T follicular helper cell (primary cell): ENCODE measurements at places on chromosomes 6 and 20.

- no peak for DNase-seq
Measured at GRCh38 chr6:160775792-160776580, 73.9 kb downstream of the PLG start.

- DNase-seq, result no peak
Measured at GRCh38 chr6:66866801-66867200, 1159.8 kb upstream of the EYS start.

GRCh38 chr6:44533421-44533820 lies 145.9 kb downstream of the CDC5L start:
- no peak for DNase-seq

DNA sequence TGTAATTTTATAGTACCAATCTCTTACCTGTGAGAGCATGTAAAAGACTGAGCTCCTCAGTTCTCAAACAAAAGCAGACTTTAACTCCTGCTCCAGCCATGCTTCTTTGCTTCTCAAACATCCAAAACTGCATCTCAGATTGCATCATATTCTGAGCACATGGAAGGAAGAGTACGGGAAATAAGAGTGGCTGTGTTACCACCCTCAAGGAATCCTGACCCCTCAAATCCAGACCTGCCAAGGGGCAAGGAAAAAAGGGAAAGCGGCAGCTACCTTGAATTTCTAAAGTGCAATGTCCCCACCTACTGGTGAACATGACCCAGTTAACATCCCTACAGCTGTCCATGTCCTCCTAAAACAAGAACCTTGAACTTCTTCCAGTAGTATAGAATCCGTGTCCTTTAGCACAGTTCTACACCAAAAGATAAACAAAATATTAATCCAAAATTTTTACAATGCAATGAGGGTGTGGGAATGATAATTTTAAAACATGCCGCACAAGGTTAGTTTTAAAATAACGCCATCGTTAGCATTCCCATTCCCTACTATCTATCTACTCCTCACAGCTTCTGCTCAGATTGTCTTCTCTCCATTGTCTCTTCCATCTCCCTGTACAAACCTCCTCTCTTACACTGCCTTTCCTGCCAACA lies 34.1 kb upstream of the HLA-DQB1 start:
- DNase-seq, result no peak

DNA sequence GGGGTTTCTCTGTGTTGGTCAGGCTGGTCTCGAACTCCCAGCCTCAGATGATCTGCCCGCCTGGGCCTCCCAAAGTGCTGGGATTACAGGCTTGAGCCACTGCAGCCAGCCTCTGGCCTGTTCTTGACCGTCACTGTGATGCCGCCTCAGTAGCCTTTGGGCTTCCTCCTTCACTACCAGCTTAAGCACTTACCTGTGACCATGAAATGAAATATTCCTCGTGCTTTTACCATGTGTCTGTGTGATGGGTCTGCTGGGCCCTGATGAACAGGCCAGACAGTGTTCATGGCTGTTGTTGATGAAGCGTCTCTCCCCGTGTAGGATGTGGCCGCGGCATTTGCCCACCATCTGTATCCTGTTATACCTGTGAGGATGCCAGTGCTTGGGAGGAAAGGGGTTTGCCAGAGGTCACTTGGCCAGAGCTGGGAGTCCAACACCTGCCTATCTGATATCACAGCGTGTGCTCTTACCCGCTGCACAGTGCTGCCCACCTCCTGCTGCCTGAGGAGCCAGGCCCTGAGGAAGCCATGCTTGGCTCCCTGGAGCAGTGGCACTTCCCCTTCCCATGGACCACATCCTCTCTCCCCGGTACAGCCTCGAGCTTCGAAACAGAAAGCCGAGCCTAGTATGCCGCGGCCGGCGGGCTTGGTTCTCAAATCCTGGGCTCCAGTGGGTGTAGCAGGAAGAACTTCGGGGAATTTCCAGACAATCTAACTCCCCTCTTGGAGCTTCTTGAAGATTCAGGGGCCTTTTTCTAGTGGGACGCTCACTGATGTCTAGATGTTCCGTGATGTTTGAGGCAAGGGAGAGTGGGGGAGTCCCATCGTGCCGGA lies 167.9 kb downstream of the ZDHHC14 start:
- no peak for DNase-seq

- no peak for DNase-seq
Measured at GRCh38 chr6:149044528-149044927, 273.0 kb upstream of the TAB2 start.

GRCh38 chr20:53032046-53032445 lies 59.9 kb downstream of the TSHZ2 start:
- DNase-seq, result no peak

- DNase-seq, result no peak
Measured at GRCh38 chr6:116422238-116422637, 38.9 kb upstream of the CALHM6 start.

DNA sequence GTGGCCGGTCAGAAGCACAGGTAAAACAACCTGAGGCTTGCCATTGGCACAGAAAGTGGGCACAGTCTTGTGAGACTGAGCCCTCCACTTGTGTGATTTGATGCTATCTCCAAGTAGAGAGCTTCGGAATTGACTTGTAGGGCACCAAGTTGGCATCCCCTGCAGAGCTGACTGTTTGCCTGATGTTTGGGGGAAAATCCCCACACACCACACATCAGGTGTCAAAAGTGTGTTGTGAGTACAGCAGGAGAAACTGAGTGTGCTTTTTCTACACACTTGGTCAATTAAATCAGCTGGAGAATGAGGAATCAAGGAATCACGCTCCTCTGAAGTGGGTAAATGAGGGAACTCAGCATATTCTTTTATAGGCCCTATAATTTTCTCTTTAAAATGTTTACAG lies 989 bp downstream of the SERINC3 start:
- DNase-seq, result no peak

DNA sequence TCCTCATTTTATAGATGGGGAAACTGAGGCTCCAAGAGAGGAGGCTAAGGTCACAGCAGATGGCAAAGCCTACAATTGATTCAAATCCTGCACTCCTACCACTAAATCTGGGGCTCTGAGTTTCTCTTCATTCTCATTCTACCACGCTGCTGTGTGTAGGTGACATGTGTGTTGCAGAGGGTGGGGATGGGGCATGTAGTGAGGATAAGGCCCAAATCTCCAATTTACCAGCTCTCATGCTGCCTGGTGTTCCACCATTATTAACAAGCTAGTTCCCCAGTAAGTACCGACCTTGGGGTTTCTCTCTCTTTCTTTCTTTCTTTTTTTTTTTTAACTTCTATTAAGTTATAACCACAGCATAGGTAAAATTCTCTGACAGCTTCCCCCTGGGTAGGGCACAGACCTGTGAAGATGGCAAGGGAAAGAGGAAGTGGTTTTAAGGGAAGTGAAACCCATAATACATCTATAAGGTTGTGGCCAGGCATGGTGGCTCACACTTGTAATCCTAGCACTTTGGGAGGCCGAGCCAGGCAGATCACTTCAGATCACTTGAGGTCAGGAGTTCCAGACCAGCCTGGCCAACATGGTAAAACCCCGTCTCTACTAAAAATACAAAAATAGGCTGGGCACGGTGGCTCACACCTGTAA lies 13.0 kb upstream of the MATN4 start:
- no peak for DNase-seq

GRCh38 chr6:112235956-112236355 lies 18.4 kb downstream of the LAMA4 start:
- DNase-seq, result no peak

- DNase-seq, result no peak
Measured at GRCh38 chr6:15389765-15390723, 144.2 kb downstream of the JARID2 start.

- no peak for DNase-seq
Measured at GRCh38 chr6:79391480-79391879, 145.8 kb downstream of the LCA5 start.

- DNase-seq, result no peak
Measured at GRCh38 chr20:36158160-36158741, 3.7 kb downstream of the EPB41L1 start.

GRCh38 chr20:57225197-57225733 lies 41.2 kb downstream of the BMP7 start:
- no peak for DNase-seq

DNA sequence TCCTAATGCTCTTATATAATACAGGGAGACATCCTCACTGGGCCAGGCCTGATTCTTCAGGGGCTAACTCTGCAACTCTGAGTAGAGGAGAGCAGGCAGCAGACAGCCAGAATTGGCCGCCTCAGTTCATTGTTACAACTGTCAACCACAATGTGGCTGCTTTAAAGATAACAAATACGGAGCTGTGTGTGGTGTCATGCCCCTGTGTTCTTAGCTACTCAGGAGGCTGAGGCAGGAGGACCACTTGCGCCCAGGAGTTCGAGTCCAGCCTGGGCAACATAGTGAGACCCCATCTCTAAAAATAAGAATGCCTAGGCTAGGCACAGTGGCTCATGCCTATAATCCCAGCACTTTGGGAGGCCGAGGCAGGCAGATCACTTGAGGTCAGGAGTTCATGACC lies 34.3 kb downstream of the CEP250 start:
- no peak for DNase-seq

GRCh38 chr6:63672582-63673129 lies 37.1 kb downstream of the PHF3 start:
- no peak for DNase-seq

- DNase-seq, result no peak
Measured at GRCh38 chr20:58595167-58595566, 55.9 kb upstream of the STX16 start.

GRCh38 chr20:58982406-58983114 lies 1.5 kb downstream of the NELFCD start:
- no peak for DNase-seq

GRCh38 chr6:36739947-36740817 lies 42.6 kb downstream of the RAB44 start:
- DNase-seq, result no peak

DNA sequence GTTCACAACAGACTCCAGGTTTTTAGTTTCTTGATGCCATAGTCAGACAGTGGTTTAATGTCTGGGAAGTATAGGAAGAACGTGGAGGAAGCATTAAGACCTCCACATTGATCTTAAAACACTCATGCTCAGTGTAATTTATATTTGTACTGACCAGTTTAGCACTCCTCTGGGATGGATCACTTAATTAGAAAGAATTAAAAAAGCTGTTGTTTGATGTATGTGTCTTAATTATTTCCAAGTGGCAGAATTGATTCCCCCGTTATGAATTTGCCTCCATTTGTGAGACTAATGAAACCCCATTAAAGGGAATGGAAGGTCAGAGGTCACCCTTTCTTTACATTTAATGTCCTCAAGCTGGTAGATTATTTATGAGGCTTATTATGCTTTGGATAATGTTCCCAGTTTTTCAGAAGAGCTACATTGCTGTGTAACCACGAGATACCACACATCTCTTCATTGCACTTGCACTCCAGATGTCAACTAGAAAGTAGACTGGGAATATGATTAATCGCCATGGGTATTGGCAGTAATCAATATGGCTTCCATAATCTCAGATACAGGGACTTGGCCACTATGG lies 270.0 kb upstream of the JAG1 start:
- DNase-seq, result no peak

DNA sequence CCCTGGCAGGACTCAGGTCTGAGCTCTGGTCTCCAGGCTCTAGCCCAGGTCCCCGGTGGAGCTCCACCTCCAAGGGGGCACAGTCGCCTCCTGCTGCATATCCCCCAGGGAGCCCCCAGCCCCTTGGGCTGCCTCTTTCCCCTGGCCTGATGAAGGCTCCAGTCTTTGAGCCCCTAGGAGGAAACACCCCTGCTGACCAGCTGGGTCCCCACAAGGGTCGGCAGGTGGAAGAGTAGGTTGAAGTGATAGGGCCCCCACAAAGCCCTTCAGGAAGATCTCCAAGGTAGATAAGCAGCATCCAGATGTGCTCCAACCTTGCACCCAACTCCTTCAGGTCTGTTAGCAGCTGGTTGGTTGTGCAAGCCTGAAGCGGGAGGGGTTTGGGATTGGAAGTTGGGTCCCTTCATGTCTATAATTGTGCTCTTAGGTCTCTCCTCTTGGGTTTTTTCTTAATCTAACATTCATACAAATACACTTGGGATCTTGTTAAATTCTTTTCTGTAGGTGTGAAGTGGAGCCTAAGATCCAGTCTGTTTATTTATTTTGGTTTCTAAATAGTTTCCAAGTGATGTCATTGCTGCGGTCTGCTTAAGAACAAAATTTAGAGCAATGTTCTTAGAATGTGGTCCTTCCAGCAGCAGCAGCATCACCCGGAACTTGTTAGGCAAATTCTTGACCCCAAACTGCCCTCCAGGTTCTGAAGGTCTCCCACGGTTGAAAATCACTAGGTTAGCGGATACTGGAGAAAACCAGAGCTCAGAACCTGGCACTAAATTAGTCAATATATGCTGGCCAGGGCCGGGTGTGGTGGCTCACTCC lies 5.1 kb downstream of the UBE2C start:
- DNase-seq, result no peak

DNA sequence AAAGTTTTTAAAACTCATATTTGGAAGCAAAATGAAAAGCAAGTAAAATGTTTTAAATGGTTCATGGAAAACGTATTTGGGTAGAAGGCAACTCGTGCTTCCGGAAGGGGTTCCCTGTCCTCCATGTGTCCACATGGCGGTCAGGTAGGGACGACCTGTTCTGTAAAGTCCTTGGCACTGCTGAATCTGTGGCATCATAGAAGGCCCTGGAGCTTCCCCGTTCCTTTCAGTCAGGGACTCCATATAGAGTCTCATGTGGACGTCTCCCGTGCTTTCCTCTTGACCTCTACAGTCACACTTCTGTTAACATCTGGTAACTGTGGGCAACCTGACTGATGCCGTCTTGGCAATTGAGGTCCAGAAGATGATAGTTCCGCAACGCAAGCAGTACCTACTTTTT lies 11.4 kb downstream of the DYNLT1 start:
- no peak for DNase-seq

DNA sequence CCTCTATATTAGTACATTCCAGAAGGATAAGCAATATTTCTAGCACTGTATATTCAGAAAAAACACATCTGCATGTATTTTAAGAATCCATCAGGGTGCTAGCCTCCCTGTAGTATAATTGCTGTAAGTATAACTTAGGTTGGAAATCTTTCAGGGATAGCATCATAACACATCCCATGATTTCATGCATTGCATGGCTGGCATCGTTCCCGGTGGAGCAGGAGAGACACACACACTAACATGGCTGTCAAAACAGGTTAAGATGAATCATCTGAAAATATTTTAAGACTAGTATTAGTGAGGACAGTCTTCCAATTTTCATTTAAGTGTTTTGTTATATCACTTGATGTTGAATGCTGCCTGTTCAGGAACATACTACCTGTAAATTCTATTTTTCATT lies 32.1 kb upstream of the CENPW start:
- DNase-seq, result no peak

- DNase-seq, result no peak
Measured at GRCh38 chr20:53150532-53150931, 178.4 kb downstream of the TSHZ2 start.
